ENCODE measurements at places on chromosomes 5 and 9.

- no peak for DNase-seq
These were observed 806 bp upstream of the CDC42SE2 start for GRCh38 chr5:131262953-131263541.

DNA sequence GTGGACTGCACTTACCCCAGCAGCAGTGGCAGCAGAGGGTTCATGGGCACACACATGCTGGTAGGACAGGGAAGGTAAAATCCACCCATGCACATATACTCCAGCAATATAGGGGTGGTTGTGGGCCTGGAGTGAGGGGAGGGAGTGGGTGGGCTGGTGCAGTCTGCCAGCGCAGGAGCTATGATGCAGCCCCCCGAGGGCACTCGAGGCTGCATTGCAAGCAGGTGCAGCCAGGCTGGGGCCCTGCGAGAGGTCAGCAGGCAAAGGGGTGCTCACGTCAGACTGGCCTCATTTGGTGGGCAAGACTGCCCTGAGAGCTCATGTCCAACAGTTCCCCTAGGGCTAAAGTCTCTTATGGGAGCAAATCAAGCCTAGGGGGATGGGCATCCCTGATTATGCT lies 32.4 kb upstream of the PCDHA1 start:
- no peak for DNase-seq

DNA sequence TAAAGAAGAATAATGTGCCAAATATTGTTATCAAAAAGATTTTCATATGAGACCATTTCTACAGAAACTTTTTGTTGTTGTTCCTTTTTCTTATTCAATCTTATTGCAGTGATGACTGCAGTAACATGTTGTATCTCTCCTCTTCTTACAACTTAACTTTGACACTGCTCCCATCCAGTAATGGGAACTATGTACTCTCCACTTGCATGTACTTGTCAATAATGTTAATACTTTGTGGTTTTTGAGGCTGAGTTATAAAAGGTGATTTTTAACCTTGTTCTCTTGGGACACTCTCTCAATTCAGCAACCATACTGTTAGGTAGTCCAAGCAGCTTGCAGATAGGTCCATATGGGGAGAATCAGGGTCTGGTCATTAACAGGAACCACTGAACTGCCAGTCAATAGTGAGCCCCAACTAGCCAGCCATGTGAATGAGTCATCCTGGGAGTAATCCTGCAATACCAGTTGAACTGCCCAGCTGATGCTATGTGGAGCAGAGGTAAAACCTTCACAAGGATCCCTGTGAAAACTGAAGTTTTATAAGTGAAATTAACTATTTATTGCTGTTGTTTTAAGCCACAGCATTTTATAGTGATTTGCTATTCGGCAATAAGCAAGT lies 199.6 kb upstream of the DAB2 start:
- DNase-seq, result no peak

GRCh38 chr5:60843386-60843935 lies 608 bp downstream of the ELOVL7 start:
- no peak for DNase-seq

- DNase-seq, result no peak
These were observed 728.2 kb downstream of the BRINP1 start for GRCh38 chr9:118640836-118641560.

GRCh38 chr5:166365164-166365563 lies 1926.3 kb upstream of the WWC1 start:
- DNase-seq, result no peak

GRCh38 chr9:72788966-72789735 lies 163.7 kb downstream of the ALDH1A1 start:
- DNase-seq, result no peak

DNA sequence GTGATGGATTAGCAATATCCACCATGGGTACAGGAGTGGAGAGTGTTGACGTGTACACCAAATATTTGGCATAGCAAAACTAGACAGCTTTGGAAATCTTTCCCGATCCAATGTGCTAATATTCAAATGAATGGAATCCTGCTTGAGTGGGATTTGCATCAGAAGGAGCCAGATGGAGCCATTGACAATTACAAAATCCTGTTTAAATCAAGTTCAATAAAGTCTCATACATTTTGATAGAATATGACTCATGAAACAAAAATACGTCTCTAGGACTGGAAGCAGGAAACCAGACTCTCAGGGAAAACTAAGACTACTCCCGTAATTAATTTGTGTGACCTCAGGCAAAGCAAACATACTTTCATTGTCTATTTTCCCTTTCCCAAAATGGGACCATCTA lies 13.0 kb downstream of the TNC start:
- no peak for DNase-seq

DNA sequence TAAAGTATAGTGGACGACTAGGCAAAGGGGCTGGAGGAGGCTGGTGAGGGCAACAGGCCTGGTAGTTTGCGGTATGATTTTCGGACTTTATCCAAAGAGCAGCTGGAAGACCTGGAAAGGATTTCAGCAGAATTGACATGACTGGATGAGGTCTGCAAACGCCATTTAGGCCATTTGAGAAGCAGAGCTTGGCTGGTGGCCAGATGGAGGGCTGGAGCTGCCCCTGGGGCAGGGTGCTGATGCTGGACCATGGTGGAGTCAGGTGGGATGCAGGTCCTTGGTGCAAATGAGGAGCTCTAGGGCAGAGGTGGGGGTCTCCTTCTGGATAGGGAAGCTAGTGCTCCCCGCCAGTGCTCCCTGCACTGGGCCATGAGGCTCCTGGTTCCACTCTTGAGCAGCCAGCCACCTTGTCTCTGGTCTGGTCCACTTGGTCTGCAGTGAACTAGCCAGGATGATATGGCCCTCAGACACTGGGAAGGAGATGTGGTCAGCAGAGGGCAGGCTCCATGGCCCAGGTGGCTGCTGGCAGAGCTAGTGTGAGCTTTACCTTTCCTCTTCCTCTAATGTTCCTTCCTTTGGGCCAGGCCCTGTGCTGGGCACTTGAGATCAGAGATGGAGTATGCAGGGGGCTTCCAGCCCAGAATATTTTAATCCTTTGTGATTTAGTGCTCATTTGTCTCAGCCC lies 31.4 kb downstream of the COL27A1 start:
- no peak for DNase-seq

GRCh38 chr5:9869616-9870288 lies 239.6 kb upstream of the TAS2R1 start:
- no peak for DNase-seq

DNA sequence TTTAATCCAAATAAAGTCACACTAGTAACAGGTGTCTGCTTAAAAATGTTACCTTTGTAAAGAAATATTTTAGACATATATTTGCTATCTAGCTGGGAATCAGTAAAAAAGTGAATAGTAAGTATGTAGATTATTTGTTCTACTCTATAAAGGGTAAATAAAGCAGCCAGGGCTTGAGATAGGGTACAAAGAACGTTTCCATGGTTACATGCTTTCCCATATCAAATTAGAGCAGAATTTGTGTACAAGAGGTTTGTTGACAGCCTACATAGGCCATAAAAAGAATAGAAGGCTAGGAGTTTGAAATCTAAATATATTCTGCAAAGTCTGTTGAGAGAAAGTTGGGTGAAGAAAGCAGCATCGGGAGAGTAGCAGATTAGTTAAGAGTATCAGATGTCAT lies 160.9 kb upstream of the POU5F2 start:
- DNase-seq, result no peak

DNA sequence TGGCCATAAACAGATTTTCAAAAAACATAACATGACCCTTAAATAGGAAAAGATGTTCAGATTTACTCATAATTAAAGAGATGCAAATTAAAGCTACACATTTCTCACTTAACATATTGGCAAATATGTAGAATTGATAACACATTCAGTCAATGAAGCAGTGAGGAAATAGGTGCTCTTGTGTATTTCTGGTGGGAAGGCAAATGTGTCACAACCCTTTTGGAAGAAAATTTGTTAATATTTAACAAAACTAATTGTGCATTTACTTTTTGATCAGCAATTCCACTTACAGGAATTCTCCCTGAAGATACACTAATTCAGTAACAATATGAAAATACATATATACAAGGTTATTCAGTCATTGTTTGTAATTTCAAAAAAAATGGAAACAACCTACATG lies 68.1 kb downstream of the FBXW11 start:
- DNase-seq, result no peak

Measured in activated CD8-positive, alpha-beta memory T cell treated with anti-CD3 and anti-CD28 coated beads for 1 hour (primary cell).